Natural killer cell (primary cell): ENCODE measurements at places on chromosomes 6 and 20. TPM values are rescaled to one million over a fixed set of nuclear protein-coding genes. Genes with fewer than 3 reads are reported as not detected.

- H3K4me3 ChIP-seq: no peak overlapping the region
- H3K27me3 ChIP-seq: peaks cover 3% of the 10 kb centered on the region
- H3K4me1 ChIP-seq: no peaks in the 10 kb centered on the region
- no peaks in the 10 kb centered on the region for H3K36me3 ChIP-seq
Observed at GRCh38 chr6:21732731-21733130, 139.2 kb downstream of the SOX4 start.

DNA sequence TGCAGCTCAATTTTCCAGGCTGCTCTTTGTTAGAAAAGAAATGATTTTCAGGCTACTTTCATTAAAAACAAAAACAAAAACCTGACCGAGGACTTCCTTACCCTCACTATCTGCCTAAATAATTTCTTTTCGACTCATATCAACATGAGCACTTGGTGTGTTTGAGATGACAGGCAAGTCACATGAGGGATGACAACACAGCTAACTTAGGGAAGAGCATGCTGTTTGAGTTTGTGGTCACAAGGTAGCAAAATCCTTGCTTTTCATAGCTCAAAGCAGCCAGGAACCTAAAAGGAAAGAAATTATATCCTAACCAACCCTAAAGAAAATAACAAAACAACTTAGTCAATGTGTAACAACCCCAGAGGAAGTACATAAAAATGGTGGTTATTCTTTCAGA, 459.5 kb downstream of the KIF16B start:
- DNase-seq: no peak
- H3K36me3 ChIP-seq: no peaks in the 10 kb centered on the region
- H3K27me3 ChIP-seq: no peaks in the 10 kb centered on the region
- H3K27ac ChIP-seq: no peak overlapping the region

- H3K27me3 ChIP-seq: no peaks in the 10 kb centered on the region
- H3K4me3 ChIP-seq: no peak overlapping the region
- H3K4me1 ChIP-seq: no peaks in the 10 kb centered on the region
- H3K36me3 ChIP-seq: peaks cover 9% of the 10 kb centered on the region
Observed at GRCh38 chr6:161044335-161044734, 52.8 kb downstream of the MAP3K4 start.

GRCh38 chr6:150298030-150298380, 70.8 kb upstream of the IYD start:
- peaks cover 8% of the 10 kb centered on the region for H3K27me3 ChIP-seq
- H3K4me3 ChIP-seq: no peak overlapping the region
- no peak overlapping the region for H3K27ac ChIP-seq
- no peaks in the 10 kb centered on the region for H3K36me3 ChIP-seq
- no peaks in the 10 kb centered on the region for H3K4me1 ChIP-seq
- no peak for DNase-seq

DNA sequence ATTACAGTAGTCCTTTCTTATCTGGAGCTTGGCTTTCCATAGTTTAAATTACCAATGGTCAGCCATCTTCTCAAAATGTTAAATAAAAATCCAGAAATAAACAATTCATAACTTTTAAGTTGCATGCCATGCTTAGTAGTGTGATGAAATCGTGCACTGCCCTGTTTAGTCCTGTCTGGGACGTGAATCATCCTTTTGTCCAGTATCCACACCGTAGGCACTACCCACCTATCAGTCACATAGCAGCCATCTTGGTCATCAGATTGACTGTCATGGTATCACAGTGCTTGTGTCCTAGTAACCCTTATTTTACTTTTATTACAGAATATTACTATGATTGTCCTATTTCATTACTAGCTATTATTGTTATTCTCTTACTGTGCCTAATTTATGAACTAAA, 924.1 kb downstream of the EYS start:
- no peaks in the 10 kb centered on the region for H3K36me3 ChIP-seq
- no peaks in the 10 kb centered on the region for H3K27me3 ChIP-seq
- DNase-seq: no peak
- no peak overlapping the region for H3K27ac ChIP-seq
- no peaks in the 10 kb centered on the region for H3K4me1 ChIP-seq

- DNase-seq: no peak
- H3K4me3 ChIP-seq: no peak overlapping the region
- no peak overlapping the region for H3K27ac ChIP-seq
- H3K36me3 ChIP-seq: peaks cover 82% of the 10 kb centered on the region
- H3K27me3 ChIP-seq: no peaks in the 10 kb centered on the region
- no peaks in the 10 kb centered on the region for H3K4me1 ChIP-seq
Observed at GRCh38 chr20:36920334-36920730, 31.2 kb downstream of the SAMHD1 start.

DNA sequence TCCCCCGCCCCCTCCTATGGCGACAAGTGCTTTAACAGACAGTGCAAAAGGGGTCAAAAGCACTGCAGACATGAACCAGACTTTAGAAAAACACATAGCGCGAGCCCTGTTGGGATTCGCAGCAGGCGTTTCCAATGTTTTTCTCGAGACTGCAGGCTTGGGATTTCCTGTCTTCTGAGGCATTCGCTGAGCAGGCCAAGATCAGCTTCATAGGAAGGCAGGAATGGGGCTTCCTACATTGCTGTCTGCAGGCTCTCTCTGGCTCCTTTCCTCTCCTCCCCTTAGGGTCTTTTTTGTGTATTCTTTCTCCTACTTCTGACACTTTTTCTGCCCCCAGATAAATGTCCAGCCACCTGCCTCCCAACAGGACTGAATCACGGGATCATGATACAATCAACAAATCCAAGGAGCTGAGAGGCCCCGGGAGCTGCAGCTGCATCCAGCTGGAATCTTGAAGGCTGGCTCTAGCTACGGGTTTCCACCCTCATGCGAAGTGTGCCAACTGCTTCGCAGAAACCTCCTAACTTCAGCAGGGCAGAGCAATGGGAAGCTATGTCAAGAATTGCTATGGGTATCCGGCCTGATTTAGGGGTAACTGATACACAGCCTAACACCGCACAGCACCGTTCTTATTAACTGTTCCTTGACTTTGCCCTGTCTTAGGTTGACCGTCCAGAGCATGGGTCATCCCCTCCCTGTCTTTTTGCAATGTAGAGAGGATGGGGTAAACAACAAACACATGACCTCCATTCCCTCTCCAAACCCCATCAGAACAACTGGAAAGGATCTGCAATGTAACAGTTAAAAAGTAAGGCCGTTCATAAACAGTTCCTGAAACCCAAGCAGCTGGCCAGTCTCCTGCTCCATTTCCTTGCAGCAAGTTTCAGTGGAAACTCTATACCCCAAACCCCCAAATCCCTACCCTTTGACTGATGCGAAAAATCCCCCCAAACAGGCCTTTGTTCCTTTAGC, 31.5 kb downstream of the SNX5 start:
- H3K36me3 ChIP-seq: peaks cover 7% of the 10 kb centered on the region
- DNase-seq: no peak
- no peak overlapping the region for H3K27ac ChIP-seq
- H3K4me3 ChIP-seq: no peak overlapping the region

GRCh38 chr6:122184401-122184827, 215.0 kb upstream of the HSF2 start:
- H3K36me3 ChIP-seq: no peaks in the 10 kb centered on the region
- H3K27ac ChIP-seq: no peak overlapping the region
- no peak for DNase-seq
- no peak overlapping the region for H3K4me3 ChIP-seq
- H3K4me1 ChIP-seq: no peaks in the 10 kb centered on the region
- H3K27me3 ChIP-seq: no peaks in the 10 kb centered on the region

- H3K4me1 ChIP-seq: no peaks in the 10 kb centered on the region
- no peak overlapping the region for H3K4me3 ChIP-seq
- no peak overlapping the region for H3K27ac ChIP-seq
- H3K27me3 ChIP-seq: no peaks in the 10 kb centered on the region
Observed at GRCh38 chr6:168765752-168766151, 324.8 kb downstream of the SMOC2 start.

DNA sequence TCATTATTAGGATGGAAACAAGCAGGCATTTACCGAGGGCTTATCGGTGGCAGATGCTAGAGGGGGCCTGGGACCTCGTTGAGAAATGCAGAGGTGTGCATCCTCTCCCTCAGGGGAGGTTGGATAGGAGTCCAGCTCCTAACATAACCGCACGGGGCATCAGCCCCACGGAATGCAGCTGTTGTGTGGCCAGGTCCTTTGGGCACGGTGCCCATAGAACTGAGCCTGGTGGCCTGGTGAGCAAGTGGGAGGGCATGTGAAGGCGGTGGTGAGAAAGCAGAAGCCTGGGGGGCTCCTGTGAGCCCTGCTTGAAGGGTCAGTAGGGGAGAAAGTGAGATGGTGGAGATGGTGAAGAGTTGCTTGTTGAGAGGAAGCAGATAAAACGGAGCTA, 143.7 kb downstream of the CDH26 start:
- no peaks in the 10 kb centered on the region for H3K27me3 ChIP-seq
- DNase-seq: no peak
- H3K4me1 ChIP-seq: peaks cover 23% of the 10 kb centered on the region
- no peak overlapping the region for H3K27ac ChIP-seq
- no peak overlapping the region for H3K4me3 ChIP-seq

GRCh38 chr6:38212116-38212515, 392.6 kb downstream of the ZFAND3 start:
- H3K27me3 ChIP-seq: no peaks in the 10 kb centered on the region
- H3K4me1 ChIP-seq: peaks cover 11% of the 10 kb centered on the region
- no peak for DNase-seq
- H3K4me3 ChIP-seq: no peak overlapping the region
- H3K27ac ChIP-seq: no peak overlapping the region

C6orf163 gene
- 1.8 TPM for total RNA-seq

NR2E1 gene
- not detected for total RNA-seq

FAM83B gene
- total RNA-seq: not detected

BCL2L1 gene
- 78.6 TPM for total RNA-seq

FAM50B gene
- 1.9 TPM for total RNA-seq

COL9A3 gene
- total RNA-seq: not detected

RAET1G gene
- 0.43 TPM for total RNA-seq

KCNS1 gene
- total RNA-seq: not detected

SNAP25 gene
- not detected for total RNA-seq

PTCRA gene
- total RNA-seq: 4.7 TPM

PACSIN1 gene
- total RNA-seq: 6.6 TPM
